ENCODE measurements at places on chromosomes 7 and 10.
A peak's percentile ranks its signal among the peaks of the same experiment; 100 is the strongest.

GRCh38 chr10:88642209-88642608, 22.0 kb upstream of the LIPF start:
- no peak for DNase-seq

DNA sequence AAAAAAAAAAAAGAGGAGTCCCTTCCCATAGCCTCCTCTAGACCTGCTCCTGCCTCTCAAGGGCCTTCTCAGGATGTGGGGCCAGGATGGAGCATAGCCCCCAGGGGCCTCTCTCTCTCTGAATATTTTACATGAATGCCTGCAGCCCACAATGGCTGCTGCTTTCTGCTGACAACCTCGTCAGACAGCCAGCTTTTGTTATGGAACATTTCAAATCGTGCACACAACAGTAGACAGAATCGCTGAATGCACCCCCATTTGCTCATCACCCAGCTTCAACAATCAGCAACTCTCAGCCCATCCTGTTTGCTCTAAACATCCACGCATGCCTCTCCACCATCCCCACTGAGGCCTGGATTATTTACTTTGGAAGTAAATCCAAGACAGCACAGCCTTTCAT, 5.4 kb downstream of the PLAC9 start:
- no peak for DNase-seq

DNA sequence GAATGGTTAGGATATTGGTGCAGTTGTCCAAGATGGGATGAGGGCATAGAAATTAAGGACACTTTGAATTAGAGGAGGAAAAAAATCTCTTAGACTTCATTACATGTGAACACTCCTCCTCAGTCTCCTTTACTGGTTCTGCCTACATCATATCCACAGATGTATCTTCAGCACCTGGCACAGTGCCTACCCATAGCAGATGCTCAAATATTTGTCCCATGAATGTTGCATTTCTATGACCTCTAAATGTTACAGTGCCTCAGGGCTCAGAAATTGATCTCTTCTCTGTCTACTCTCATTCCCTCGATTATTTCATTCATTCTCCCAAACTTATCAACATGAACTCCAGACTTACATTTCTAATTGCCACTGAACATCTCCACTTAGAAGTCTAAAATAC, 17.1 kb downstream of the CNNM1 start:
- DNase-seq, result no peak

DNA sequence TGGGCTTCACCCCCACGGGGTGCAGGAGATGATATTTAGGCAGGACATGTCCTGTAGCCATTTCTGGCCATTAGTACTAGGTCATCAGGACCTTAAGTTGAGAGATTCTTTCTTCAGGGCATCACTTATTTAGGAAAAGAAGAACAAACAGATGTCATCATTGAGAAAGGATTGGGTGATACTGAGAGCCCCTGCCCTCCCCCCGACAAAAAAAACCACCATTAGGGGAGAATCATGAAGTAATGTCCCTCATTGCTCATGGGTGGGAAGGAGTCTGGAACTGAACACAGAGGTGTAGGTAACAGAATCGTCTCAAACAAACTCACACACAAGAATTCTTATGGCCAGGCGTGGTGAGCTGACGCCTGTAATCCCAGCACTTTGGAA, 6.4 kb upstream of the ORAI2 start:
- no peak for DNase-seq

- no peak for DNase-seq
Measured at GRCh38 chr7:16926283-16926682, 44.5 kb upstream of the AGR3 start.

DNA sequence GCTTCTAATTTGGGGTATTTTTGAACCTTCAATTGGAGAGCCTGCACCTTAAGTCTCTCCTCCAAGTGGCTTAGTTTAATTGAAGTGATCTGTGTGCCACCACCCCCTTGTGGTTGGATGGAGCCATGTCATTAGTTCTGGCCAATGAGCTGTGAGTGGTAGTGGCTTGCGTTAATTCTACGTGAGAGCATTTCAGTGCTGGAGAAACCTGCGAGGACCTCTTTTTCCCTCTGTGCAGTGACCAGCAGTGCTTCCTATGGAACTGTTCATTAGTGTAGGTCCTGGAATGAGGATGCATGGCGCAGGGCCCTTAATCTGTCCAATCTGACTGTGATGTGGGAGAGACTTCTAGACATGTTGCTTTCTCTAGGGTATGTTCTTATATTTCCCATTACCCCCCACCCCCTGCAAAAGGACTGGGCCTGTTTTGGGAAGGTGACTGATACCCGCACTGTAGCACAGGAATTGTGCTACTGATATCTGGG, 3.8 kb downstream of the HILPDA start:
- DNase-seq, result no peak

DNA sequence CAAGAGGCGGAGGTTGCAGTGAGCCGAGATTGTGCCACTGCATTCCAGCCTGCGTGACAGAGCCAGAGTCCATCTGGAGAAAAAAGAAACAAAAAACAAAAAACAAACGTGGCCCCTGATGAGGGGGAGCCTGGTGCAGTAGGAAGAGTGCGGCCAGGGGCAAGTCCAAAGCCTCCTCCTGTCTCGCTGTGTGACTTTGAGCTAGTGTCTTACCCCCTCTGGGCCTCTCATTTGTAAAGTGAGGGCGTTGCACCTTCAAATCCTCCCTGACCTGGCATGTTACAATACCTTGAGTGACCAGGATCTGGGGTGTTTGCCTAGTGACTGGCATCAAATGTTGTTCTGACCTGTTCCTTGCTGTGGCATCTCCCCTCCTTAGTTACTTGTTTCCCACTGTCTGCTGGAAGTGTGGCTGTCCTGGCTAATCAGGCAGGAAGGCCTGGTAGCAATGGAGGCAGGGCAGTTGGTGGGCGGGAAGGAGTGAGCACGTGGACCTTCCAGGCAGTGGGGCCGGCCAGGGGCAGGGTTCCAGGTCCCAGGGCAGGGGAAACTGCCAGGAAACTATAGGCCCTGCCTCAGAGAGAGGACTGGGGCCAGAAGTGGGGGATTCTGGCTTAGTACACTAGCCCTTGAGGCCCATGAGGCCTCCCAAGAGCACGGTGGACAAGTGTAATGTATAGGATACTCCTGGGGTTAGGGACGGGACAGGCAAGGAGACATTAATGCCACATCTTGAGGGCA, 24.5 kb upstream of the GOLGA7B start:
- DNase-seq, result no peak

GRCh38 chr10:31930023-31930751, 1.6 kb upstream of the ARHGAP12 start:
- no peak for DNase-seq

- no peak for DNase-seq
Measured at GRCh38 chr10:113179966-113180365, 229.9 kb downstream of the TCF7L2 start.

DNA sequence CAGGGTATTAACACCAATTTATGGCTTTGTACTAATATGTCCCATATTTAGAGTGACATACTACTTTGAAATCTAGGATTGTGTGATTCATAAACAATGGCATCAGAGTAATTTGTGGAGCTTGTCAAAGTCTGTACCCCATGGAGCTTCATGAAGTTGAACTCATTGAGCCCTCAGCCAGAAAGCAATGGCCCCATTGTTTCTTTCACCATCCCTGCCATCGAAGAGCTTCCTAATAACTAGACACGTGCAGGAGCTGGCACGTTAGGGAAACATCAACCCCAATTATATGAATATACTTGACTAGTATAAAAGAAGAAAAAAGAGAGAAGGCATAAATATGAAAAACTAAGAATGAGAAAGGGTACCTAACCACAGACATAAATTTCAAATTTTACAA, 206.6 kb downstream of the CXCL12 start:
- no peak for DNase-seq

- DNase-seq, result no peak
Measured at GRCh38 chr7:28811701-28812430, 146.3 kb downstream of the TRIL start.

DNA sequence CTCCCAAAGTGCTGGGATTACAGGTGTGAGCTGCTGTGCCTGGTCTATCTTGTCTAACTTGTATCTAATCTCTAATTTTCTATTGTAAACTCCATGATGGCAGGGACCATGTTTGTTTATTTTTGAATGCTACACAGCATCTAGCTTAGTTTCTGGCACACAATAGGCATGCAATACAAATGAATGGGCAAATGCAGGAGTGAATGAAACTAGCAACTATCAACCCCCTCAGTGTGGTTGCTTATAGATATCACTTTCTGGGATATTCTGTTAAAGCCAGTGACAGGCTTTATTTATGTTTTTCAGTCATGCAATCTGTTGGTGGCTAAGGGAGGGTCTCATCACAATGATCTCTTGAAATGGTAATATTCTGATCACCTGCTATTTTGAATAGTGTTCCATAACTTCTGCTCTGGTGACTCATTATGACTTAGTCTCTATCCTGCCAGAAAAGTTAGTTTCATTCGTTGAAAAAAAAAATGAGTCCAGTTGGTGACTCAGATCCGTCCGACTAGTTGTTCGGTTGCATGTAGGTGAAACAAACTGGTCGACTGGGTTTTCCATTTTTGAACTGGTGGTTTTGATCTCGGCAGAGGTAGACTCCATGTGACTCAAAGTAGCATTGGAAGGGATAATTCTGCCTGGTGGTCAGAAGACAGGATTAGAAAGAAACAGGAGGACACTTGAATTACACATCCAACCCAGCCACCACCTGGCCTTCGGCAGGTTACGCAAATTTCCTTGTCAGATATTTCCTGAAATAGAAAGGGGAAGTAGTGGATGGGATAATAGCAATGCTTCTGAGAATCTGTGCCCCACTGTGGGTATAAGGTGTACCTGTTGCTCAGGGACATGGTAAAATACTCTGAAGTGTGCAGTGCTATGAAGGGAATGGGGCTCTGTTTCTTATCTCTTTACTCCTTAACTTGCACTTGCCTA, 76.8 kb downstream of the GATA3 start:
- DNase-seq, result peak; percentile 32

DNA sequence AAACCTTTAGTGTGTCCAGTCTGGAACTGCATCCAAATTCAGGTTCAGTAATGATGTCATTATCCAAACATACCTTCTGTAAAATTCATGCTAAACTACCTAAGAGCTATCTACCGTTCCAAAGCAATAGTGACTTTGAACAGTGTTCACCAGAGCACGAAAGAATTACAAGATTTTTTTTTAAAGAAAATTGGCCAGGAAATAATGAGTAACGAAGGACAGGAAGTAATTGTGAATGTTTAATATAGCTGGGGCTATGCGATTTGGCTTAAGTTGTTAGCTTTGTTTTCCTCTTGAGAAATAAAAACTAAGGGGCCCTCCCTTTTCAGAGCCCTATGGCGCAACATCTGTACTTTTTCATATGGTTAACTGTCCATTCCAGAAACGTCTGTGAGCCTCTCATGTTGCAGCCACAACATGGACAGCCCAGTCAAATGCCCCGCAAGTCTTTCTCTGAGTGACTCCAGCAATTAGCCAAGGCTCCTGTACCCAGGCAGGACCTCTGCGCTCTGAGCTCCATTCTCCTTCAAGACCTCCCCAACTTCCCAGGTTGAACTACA, 694 bp upstream of the FAS start:
- DNase-seq, result no peak

DNA sequence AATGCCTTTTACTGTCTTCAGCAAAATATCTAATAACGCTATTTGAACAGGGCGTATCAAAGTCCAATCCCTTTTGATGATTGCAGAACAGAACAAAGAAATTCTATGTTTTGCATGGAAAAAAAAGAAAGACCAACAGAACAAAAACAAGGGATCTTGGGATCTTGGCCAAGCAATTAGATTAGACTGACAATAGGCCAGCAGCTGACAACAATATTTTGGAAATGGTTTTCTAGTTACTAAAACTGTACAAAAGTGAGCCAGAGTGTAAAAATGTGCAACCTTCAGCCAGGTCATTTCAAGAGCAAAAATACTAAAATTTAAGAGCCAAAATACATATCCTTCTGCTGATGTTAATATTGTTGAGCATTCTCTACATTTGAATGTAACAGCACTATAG, 716.5 kb upstream of the KCND2 start:
- DNase-seq, result no peak

GRCh38 chr7:23491502-23491901, 21.2 kb upstream of the IGF2BP3 start:
- no peak for DNase-seq

DNA sequence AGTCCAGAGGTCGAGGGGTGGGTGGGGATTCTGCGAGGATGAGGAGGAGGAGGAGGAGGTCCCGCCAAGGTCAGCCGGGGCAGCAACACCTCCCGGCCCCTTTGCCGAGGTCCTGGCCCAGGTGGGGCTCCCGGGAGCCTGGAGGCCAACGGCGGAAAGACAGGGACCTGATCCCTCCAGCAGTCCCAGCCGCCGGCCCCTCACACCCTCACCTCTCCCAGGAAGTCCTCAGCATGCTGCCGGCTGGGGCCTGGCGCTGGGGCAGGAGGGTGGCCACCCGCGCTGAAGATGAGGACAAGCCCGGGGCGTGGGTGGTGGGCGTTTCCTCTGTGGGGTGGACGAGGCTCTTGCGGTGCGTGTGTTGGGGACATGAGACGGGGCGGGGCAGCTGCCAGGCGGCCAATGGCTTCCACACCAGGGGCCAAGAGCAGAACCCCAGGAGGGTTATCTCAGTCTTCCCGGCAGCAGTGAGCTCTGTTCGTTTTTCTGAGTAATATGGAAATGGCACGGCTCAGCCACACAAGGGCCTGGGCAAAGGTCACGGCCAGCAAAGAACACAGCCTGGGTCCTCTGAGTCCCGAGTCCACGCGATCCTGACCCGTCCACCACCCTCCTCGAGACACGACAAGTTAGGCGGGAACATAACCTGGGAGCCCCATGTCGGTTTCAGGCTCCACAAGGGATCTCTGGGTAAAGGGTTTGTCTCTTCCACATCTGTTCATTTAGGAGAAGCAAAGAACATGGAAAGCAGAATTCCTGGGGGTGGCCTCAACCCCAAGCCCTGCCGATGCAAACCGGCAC, 82.9 kb upstream of the PDGFA start:
- DNase-seq, result no peak

DNA sequence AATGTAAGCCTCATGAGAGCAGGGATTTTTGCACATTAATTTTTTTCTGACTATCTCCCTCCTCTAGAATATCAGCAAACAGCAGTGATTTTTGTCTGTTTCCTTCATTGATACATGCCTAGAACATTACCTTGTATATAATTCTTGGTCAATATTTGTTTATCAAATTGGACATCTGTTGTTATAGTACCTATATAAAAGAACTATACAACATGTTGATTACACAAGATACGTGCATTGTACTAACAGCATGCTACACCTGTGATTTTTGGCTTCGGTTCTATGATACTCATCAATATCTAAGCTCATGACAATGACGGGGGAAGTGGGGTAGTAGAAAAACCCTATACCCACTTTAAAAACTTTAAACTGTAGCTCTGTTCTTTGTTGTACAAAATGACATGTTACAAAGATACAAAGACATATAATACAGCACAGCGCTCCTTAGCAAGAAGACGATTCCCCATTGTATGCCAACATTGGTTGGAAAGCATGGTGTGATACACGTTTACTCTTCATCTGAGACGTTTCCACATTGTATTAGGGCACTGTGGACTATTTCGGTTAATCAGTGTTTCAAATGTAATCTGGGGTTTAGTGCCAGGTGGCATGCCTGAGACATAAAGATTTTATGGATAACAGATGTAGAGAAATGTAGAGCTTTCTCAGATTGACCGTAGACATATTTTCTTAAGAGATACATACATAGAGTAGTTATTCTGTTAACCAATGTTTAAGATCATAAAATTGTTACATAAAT, 70.5 kb upstream of the FOXP2 start:
- DNase-seq, result no peak

All from HS-5 (cell line).